ENCODE measurements at places on chromosomes 6 and 20.

DNA sequence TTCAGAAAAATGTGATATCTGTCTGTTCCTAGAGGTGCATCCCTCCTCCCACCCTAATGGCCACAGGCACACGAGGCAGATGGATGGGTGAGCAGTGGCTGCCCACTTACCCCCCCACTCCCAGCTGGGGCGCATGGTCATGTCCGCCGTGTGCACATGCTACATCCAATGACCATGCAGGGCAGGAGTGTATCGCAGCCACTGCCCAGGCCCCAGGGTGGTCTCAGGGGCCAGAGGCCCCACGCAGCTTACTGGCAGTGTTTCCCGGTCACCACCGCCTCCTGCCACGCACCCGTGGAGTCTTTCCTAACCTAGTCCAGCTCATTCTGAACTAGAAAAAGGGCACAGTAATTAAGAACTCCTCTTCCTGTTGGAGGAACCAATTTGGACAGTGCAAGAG is 11.7 kb upstream of the HTR1B start:
- no peak for DNase-seq

- DNase-seq, result no peak
These were observed 80.2 kb downstream of the GRM4 start for GRCh38 chr6:34065466-34066217.

DNA sequence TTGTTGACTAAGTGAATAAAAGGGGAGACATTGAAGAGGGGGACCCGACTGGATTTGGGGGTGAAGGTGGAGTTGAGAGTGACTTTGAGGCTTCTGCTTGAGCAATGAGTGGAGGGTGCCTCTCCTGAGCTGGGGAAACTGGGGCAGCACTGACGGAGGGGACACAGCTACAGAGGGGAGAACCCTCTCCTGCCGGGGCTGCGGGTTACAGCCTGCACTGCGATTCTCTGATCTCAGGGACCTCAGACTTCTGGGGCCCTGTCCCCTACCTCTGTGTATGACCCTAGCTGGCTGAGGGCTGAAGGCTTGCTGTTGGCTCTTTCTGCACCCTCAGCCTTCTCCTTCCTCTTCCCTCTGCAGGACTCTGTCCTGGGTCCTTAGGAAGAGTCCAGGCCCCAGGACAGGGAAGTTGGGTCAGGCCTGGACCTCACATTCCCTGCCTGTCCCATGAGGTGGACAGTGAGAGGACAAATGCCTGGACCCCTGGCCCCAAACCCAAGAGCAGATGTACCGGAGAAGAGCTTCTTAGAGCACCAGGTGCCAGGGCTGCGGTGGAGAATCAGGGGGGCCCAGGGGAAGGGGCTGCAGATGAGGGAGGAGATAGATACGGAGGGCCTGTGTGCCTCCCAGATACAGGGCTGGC is 13.7 kb upstream of the FAM110A start:
- no peak for DNase-seq

DNA sequence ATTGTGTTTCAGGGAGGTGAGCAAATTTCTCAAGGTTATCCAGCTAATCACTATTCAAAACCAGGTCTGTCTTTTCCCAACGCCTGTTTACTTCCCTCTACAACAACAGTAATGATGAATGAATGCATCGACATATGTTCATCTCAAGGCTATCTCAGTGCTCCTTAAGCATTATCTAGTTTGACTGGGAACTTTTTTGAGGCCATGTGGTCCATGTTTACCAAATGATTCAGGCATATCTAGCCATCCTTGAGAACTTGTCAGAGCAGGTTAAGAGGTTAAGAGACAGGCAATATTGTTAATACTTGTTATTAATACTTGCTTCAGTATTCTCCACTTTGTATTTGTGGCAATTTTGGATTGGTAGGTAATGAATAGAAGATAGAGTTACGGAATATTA is 1038.4 kb upstream of the FLRT3 start:
- no peak for DNase-seq

DNA sequence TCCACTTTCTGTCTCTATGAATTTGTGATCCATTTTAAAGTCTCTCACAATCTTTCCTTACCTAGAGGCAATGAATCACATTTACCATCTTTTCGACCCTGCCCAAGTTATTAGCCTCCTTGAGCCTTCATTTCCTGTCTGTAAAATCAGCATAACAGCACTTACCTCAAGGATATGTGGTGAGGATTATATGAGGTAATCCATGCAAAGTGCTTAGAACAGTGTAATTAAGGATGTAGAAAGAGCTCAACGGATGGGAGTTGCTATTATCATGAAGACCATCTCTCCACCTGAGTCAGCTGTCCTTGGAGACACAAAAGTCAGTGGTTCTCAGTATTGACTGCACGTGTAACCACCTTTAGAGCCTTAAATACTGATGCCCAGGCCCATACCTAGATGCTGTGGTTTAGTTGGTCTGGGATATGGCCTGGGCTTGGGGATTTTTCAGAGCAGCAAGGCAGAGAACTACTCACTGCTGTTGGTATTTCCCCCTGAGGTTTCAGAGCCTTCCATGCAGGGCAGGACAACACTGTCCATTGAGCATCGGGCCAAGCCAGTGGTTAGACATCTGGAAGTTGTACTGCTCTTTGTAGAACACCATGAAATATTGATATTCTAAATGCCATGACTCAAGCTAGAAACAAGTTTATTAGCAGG is 55.8 kb downstream of the LYRM2 start:
- DNase-seq, result no peak

GRCh38 chr20:22626496-22626895 is 42.1 kb upstream of the FOXA2 start:
- no peak for DNase-seq

GRCh38 chr6:53309059-53309900 is 39.5 kb downstream of the ELOVL5 start:
- peak; percentile 88 for DNase-seq

GRCh38 chr20:33095249-33095648 is 15.8 kb downstream of the BPIFB4 start:
- DNase-seq, result no peak

- no peak for DNase-seq
These were observed 332.9 kb downstream of the TFAP2A start for GRCh38 chr6:10081957-10082356.

GRCh38 chr20:50256577-50256976 is 65.9 kb downstream of the CEBPB start:
- peak; percentile 37 for DNase-seq

DNA sequence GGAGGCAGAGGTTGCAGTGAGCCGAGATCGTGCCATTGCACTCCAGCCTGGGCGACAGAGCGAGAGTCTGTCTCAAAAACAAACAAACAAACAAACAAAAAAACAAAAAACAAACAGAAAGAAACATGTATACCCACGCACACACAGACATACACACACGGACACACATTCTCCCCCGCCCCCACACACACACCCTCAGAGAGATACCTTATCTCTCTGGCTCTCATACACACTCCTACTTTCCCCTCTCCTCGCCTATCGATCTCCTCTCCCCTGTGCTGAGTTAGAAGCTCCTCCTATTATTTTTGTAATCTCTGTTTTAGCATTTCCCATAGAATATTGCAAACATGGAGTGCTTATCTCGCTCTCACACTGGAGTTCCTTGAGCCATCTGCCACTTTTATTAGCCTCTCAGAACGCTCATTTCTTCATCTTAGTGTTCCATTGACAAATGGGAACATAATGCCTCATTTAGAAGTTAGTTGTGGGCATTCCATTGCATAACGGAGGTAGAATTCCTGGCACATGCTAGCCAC is 144.2 kb upstream of the CITED2 start:
- no peak for DNase-seq

- DNase-seq, result no peak
These were observed 1.2 kb upstream of the PXDC1 start for GRCh38 chr6:3752531-3753227.

DNA sequence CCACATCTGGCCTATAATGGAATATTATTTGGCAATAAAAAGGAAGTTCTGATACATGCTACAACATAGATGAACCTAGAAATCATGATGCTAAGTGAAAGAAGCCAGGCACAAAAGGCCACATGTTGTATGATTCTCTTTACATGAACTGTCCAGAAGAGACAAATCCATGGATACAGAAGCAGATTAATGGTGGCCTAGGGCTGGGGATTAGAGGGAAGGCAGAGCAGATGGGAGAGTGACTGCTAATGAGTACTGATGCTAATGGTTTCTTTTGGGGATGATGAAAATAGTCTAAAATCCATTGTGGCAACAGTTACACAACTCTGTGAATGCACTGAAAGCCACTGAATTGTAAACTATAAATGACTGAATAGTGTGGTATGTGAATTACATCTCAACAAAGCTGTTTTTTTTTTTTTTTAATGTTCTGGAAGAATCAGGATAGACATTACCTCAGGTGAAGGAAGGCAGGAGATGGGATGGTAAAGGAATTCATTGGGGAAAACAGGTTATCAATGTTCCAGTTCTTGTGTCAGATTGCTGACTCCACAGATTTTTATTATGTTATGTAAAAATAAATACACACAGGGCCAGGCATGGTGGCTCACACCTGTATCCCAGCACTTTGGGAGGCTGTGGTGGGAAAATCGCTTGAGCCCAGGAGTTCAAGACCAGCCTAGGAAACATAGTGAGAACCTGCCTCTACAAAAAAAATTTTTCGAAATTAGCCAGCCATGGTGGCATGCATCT is 8.9 kb upstream of the SOX12 start:
- peak; percentile 44 for DNase-seq

- DNase-seq, result no peak
These were observed 257.4 kb downstream of the ADGRB3 start for GRCh38 chr6:68892452-68892851.

DNA sequence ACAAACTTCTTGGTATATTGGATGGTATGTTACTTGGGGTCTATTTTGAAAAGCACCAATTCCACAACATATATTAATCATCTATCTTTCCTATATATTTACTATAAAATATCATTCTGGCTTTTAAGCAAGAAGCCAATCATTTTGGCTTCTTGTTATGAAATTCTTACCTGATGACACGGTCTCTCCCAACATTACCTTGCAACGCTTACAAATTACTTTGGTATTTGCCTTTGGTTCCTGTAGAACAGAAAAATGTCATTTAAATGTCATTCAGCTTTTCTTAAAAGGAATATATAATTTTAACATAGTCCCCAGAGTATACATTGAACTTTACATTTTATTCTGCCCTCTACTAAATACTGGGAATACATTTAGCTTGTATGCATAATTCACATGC is 27.4 kb downstream of the UBE3D start:
- no peak for DNase-seq

DNA sequence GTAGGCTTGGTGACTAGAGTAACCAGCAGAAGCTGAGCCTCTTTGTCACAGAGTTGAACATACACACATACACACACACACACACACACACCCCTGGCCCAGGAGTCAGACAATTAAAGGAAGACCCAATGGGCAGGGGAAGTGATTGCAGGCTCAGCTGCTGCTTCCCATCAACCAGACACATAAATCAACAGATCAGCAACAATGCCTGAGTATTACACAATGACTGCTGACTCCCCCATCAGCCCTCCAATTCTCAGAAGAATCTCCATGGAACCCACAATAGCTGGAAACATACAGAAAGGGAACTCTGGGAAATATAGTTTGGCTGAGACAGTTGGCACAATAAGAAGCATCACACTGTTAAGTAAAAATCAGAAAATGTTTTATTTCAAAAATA is 270.4 kb upstream of the PLCB4 start:
- peak; percentile 46 for DNase-seq

GRCh38 chr6:146503096-146503495 is 40.5 kb upstream of the RAB32 start:
- DNase-seq, result no peak

GRCh38 chr20:4978050-4978918 is 23.0 kb downstream of the SLC23A2 start:
- no peak for DNase-seq

DNA sequence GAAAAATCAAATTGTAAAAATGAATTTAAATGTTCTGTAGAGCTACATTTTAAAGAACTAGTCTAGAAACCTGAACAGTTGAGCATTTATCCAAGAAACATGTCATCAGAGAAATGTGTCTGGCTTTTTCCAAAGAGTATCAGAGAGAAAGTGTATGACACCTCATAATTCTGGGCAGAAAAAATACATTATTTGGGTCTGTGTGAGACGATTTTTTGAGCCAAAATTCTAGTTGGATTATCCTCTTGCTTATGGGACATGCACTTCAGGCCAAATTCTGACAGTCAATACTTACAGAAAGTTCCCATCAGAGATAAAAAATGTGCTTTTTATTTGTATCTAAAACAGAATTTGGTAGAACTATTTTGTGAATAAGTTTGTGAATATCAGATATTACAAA is 1242.7 kb downstream of the EPHA7 start:
- no peak for DNase-seq
